ENCODE measurements at places on chromosomes 12 and 14.

DNA sequence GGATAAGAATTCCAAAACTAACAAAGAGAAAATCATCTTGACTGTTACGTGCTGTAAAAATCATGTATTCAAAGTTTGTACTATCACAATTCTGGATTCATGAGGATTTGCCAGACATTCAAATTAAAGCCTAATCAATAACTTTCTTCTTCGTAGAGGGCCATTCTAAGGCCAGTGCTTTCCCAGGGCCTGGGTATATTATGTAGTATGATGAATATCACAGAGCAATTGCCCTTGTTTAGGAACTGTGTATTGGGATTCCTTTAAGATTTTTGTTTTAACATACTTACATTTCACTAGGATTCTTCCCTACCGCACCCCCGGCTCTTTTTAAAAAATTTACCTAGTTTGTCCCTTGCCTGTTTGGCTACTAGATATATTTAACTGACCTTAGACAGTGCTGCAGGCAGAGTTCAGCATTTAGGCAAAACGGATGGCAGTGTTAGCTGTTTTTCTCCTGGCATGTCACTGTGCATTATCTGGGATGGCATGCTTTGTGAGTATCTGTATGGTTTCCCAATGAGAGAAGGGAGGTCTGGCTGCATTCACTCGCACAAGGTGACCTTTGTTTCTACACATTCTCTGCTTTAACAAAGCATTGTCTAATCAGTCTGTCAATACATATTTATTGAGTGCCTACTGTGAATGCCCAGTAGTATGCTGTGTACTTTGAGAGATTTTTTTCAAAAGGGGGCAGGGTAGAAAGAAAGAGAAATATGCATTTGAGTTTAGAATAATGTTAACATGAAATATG, 63.3 kb downstream of the ERC1 start:
- no peak for DNase-seq

- DNase-seq, result no peak
These were observed 62.4 kb downstream of the PLEKHG3 start for GRCh38 chr14:64766430-64767151.

- DNase-seq, result no peak
These were observed 26.5 kb upstream of the BMP4 start for GRCh38 chr14:53983112-53983511.

- no peak for DNase-seq
These were observed 72.7 kb downstream of the NDUFA12 start for GRCh38 chr12:94930772-94931171.

DNA sequence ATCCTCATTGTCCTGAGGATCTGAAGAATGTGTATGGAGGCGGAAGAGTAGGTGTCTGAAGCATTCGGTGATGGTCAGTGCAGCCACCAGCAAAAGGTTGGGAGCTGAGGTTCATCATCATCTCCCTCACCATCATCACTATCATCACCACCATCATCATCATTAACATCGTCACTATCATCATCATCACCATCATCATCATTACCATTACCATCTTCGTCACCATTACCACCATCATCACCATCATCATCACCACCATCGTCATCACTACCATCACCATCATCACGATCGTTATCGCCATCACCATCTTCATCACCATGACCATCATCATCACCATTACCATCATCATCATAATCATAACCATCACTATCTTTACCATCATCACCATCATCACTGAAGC, 90.8 kb upstream of the TMEM132D start:
- DNase-seq, result no peak

DNA sequence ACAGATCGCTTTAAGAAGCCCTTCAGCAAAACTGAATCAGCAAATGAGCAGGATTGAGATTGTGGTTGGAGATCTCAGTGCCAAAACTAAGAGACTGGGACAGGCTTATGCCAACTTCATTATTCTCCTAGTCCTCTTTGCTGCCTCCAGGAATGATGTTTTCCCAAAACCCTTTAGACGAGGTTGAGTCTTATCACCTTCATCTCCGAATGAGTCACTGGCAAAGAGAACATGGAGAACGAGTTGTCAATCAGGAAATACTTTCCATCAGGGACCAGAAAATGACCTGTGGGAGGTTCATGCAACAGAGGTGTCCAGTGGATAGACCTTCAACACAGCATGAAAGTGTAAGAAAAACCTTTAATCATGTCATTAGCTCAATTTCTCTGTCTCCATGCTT, 461.5 kb downstream of the RMST start:
- DNase-seq, result no peak

DNA sequence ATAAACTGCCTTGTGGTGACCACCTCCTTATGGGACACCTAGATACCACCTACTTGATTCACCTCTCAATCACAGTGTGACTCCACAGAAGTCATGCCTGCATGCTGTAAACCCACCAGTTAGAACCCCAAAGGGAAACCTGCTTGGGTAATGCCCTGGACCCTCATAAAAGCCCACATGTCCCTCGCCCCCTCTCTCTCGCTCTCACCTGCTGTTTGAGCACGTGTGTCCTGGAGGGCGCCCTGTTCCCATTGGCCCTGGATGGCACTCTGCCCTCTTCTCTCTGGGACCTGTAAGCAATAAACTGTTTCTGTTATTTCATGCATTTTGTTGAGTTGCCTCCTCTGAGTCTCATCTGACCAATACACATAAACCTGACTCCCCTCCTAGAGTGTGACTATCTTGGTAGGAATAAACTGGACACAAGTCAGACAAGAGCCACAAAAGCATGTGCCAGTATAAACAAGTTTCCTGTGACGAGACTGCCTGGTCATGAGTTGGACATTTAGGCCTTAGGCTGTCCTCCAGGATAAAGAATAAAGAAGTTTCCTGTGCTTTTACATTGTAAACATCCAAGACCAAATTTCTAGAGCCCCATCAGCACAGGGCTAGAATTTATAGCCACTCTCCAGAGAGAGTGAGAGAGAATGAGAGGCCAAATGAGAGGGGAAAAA, 8.6 kb downstream of the IFI27L2 start:
- DNase-seq, result no peak

- DNase-seq, result no peak
These were observed 565.8 kb upstream of the TBX3 start for GRCh38 chr12:115249671-115250278.

DNA sequence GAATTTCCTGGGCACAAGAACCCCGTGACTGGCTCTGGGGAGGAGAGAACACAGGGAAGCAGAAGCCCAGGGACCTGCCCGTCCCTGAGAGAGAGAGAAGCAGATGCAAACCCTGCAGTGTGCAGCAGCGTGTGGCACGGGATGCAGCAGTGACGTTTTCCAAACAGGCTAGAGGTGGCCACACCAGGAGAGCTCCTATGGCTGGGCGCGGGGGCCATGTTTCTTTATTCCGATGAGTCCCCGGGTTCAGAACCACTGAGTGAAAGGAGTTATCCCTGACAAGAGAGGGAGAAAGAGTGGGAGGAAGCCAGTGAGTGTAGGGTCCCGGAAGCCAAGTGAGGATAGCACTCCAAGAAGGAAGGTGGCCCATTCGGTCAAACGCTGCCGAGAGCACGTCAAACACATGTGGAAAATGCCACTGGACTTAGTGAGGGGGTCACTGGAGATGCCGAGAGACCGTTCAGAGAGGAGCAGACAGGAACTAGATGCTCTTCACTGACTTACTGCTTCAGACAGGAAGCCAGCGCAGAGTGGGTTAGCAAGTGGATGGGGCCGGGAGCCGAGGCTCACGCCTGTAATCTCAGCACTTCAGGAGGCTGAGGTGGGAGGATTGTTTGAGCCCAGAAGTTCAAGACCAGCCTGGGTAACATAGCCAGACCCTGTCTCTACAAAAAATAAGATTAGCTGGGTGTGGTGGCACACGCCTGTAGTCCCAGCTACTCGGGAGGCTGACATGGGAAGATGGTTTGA, 123.0 kb downstream of the BCL11B start:
- no peak for DNase-seq

DNA sequence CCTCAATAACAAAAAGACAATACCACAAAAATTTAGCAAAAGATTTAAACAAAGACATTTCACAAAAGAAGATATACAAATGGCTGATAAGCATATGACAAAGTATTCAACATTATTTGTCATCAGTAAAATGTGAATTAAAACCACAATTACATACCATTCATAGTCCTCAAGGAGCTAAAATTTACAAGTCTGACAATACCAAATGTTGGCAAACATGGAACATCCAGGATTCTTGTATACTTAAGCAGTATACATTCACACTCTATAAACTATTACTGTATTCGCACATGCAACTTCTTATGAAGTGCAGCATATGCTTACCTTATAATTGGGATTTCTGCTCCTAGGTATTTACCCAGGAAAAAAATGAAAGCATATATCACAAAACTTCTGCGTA, 49.7 kb upstream of the BDKRB2 start:
- no peak for DNase-seq

GRCh38 chr14:38737686-38738407, 365.2 kb downstream of the SEC23A start:
- DNase-seq, result no peak

- DNase-seq, result no peak
These were observed 19.8 kb downstream of the GALNT6 start for GRCh38 chr12:51371295-51371953.

DNA sequence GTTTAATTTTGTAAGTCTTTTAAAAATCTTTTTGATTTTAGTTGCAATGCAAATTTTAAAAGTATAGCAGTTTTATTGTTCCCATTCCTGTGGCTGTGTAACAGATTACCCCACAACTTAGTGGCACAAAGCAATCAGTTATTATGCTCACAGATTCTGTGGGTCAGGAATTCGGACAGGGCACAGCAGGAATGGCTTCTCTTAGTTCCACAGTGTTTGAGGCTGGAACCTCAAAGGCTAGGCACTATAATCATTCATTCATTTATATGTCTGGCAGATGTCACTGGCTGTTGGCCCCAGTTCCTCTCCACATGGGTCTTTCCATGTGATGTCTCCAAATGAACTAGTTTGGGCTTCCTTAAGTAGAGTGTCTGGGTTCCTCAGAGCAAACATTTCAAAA, 193.3 kb downstream of the RAD51B start:
- DNase-seq, result no peak

- DNase-seq, result no peak
These were observed 211.3 kb upstream of the DIO3 start for GRCh38 chr14:101350021-101350420.

- DNase-seq, result no peak
These were observed 165.4 kb upstream of the LRIG3 start for GRCh38 chr12:59085690-59086089.
